Keratinocyte (primary cell): ENCODE measurements at places on chromosomes 5 and 9. TPM values are rescaled to one million over a fixed set of nuclear protein-coding genes. Genes with fewer than 3 reads are reported as not detected.

Gene DPYSL3
- polyA plus RNA-seq = 2.8 to 5.8 TPM (median 4.8 TPM) in 3 replicates

Gene FBXO10
- polyA plus RNA-seq = 4.1 to 6.6 TPM (median 5.1 TPM) in 3 replicates

Gene ALDH1A1
- polyA plus RNA-seq = 0.08 to 0.32 TPM in 2 of 3 replicates, not detected in the other

Gene AGXT2
- not detected in 3 replicates for polyA plus RNA-seq

Gene DRD1
- polyA plus RNA-seq = 0.01 TPM in 1 of 3 replicates, not detected in the others

Gene PCDHGB2
- polyA plus RNA-seq = 0.12 to 0.15 TPM (median 0.12 TPM) in 3 replicates

Gene CARD6
- 4.3 to 5.1 TPM (median 4.4 TPM) in 3 replicates for polyA plus RNA-seq

Gene PKD2L2
- 0.10 TPM in 1 of 3 replicates, not detected in the others for polyA plus RNA-seq

Gene C9orf152
- polyA plus RNA-seq = 0.01 TPM in 1 of 3 replicates, not detected in the others

Gene BARHL1
- not detected in 3 replicates for polyA plus RNA-seq

Gene SLC25A2
- polyA plus RNA-seq = not detected in 3 replicates

Gene LOX
- 0.13 to 0.93 TPM (median 0.33 TPM) in 3 replicates for polyA plus RNA-seq
